Mucosa of gallbladder (tissue), 1 donor: ENCODE measurements at places on chromosomes 11 and 22. TPM values are rescaled to one million over a fixed set of nuclear protein-coding genes. Genes with fewer than 3 reads are reported as not detected.

The RFPL1 gene
- not detected for total RNA-seq

The SNX19 gene
- total RNA-seq: 76.6 TPM

The CAVIN3 gene
- total RNA-seq: 16.3 TPM

The KMT2A gene
- 61.2 TPM for total RNA-seq

The ENDOD1 gene
- total RNA-seq: 65.6 TPM
